ENCODE measurements at places on chromosomes 11 and 22.
A peak's percentile ranks its signal among the peaks of the same experiment; 100 is the strongest.

DNA sequence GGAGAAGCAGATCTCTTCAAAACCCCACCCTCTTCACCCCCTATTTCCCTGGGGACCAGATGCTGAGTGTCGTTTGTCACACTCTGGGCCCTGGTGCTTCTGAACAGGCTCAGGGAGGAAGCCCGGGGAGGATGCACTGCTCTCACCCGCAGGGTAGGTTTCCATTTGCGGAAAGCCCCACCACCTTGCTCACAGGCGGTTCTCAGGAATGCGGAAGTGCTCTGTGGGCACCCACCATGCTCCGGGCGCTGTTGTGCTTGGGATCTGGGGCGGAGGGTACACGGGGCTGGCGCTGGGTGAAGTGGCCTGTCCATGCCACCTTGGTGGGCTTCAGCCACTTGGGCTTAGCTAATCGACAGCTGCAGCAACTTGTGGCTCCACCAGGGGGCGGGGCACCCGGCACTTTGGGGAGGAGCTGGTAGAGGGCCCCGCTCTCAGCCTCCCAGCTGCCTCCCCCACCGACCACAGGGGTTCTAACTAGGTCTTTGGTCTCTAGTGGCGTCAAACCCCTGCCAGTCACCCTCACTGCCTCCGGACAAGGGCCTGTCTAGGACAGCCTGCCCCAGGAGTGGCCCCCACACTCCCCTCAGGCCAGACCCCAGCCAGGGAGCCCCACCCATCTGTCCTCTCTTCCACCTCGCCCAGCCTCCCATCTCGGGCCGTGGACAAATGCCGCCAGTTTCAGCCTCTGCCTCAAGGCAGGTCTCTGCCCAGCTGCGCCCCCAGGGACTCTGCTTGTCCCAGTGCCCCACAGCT is 7.4 kb downstream of the NDUFV1 start:
- DNase-seq: peak; percentile 48

- no peak for DNase-seq
Measured at GRCh38 chr11:75700940-75701339, 16.7 kb upstream of the MOGAT2 start.

- DNase-seq: no peak
Measured at GRCh38 chr11:20161923-20162744, 1.9 kb upstream of the DBX1 start.

DNA sequence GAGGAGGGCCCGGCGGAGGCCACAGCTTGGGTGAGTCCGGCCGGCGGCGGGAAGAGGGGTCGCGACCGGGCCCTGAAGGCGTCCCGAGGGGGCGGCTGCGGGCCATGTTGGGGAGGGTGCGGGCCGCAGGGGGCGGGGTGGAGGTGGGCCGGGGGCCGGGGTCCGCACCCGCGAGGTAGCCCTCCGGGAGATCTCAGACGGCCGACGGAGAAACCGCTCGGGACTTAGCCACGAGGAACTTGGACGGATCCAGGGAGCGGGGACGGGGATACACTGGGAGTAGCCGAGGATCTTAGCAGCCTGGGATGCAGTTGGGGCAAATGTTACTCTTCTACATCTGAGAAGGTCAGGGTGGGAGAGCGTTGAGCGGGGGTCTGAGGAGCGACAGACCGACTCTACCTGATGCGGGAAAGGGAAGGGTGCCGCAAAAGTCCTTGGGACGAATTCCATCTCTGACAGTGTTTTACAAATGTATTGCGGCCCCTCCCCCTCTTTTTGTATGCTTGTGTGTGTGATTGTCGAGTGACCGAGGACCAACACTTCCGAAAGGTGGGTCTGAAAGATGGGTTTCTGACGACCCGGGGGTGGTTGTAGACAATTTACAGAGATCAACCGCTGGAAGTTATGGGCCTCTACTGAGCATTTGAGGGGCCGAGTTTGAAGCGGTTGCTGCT is 658 bp downstream of the STIP1 start:
- DNase-seq: peak; percentile 22

GRCh38 chr11:99571094-99571493 is 550.3 kb downstream of the CNTN5 start:
- no peak for DNase-seq

DNA sequence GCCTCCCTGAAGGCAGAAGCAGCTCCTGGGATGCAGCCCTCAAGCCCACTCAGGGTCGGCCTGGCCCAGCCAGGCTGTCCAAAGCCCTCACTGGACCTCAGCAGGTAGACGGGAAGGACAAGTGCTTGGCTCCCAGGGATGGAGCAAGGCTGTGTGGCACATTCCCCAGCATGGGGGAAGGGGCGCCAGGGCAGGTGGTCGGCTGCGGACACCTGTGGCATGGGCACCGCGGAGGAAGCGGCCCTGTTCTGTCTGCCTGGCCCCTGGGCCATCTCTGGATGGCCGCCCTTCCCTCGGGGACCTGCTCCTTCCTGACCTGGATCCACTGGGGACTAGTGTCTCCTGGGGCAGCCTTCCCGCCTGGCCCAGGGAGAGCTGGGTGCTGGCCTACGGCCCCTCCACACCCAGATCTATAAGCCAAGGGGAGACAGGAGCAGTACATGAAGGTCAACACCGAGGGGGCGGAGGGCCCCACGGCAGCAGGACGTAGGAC is 26.0 kb downstream of the CHID1 start:
- no peak for DNase-seq

- DNase-seq: peak; percentile 32
Measured at GRCh38 chr11:45233121-45233803, 52.9 kb downstream of the SYT13 start.

GRCh38 chr11:33125025-33125424 is 36.3 kb downstream of the CSTF3 start:
- DNase-seq: no peak
